ENCODE measurements at places on chromosomes 12 and 14.
A peak's percentile ranks its signal among the peaks of the same experiment; 100 is the strongest.

GRCh38 chr14:99889268-99889667 lies 96.1 kb downstream of the EML1 start:
- ATAC-seq, result no peak

DNA sequence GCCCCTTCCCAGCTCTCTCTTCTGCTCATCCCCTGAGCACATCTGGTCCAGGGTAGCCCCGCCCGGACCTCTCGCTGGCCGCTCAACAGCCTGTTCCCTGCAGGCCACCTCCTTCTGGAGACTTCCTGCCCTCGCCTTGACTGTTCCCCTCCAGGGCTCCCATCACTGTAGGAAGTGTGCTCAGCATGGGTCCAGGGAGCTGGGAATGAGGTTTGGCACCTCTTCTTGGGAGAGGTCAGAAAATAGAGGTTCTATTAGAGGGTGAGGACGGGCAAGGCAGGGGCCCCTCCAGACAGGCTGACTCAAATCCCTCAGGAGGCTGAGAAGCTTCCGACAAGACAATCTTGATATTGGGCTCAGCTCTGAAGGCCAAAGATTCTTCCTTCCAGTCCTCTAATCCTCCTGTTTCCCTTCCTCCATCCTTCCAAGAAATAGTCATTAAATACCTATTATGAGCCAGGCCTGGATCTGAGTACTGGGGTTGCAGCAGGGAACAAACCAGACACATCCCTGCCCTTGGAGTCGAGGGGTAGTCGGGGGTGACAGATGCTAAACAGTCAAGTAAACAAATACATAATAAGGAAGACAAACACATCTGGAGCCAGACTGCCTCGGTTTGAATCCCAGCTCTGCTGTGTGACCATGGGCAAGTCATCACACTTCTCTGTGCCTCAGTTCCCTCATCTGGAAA lies 30.6 kb downstream of the CMKLR1 start:
- no peak for ATAC-seq

GRCh38 chr12:57840726-57841125 lies 5.8 kb downstream of the CTDSP2 start:
- ATAC-seq, result no peak

DNA sequence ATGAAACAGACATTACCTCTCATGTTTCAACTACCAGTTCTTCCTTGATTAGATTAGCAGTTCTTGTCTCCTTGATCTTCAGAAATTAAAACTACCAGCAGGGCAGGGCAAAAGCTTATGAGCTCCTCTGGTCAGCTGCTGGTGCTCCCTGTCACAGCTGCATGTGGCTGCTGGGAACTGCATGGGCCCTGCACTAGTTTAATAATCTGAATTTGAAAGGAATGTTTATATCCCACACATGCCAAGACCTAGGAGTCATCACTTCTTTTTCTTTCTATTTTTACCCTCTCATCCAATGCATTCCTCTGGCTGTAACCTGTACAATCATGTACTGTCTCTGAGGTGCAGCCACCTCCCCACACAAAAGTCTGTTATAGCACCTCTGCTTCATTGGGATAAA lies 73.9 kb downstream of the ARMH4 start:
- ATAC-seq, result peak; percentile 56

DNA sequence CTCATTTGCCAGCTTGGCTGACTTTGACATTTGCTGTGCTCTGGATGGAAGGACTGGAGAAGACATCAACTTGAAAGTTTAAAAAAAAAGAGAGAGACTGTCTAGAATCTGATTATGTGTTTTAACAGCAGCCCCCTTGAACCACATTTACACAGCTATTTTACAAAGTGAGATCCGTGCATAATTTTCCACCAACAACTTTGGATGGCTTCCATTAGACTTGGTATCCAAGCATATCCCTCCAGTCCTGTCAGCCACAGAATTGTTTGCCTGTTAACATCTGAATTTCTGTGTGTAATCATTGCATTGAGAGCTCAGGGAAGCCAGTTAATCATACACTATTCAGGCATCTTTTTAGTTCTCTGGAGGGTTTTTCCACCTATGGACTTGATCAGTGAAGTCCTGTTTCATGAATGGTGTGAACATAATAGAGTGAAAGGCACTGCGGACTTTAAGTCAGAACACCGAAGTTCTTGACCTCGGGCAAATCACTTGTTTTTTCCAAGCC lies 93.7 kb downstream of the SAMD4A start:
- ATAC-seq, result no peak

DNA sequence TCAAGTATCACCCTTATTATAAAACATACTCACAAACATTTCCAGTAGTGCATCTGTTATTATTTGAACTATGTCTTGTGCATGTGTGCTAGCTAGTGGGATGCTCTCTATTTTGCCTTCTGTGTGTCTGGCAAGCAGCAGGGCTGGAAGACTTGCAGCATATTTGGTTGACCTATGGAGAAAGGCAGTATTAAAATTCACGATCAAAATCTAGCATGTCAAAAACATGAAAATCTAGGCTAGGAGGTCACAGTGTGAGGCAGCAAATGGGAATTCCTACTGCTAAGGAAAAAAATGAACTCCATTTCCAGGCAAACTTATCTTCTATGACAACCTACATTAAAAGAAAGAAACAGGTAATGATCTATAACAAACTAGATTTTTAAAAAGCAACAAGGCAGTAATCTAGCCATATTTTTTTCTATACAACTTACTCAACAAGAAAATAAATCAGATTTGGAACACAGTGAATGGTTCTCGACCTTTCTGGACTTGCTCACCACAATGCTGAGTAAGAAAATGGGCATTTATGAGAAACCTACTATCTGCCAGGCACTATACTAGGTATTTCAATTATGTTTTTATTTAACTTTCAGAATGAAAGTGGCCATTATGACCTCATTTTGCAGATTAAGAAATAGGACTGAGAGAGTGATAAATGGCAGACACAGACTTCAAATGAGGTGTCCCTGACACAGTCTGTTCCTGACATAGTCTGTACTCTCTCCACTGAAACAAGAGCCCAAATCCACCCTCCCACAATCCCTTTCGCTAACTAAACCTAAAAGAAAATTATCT lies 96.8 kb downstream of the TXNDC16 start:
- ATAC-seq, result peak; percentile 25

GRCh38 chr12:25938581-25938980 lies 19.9 kb upstream of the RASSF8 start:
- ATAC-seq, result no peak

DNA sequence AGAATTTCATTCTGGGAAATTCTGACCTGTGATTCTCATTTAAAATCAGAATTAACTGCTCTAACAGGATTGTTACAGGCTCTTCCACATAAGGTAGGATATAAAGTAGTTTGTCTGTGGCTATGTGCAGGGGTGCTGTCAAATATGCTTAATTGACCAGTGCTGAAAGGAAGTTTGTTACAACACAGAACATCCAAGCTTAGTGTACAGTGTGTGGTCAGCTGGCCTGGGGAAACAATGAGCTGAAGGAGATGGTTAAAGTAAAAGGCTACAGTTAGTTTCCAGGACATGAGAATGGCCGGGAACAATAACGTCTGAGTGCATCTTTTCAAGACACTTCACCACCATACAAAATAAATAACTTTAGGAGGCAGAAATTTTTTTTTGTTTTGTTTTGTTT lies 68.0 kb downstream of the PKP2 start:
- ATAC-seq, result no peak

DNA sequence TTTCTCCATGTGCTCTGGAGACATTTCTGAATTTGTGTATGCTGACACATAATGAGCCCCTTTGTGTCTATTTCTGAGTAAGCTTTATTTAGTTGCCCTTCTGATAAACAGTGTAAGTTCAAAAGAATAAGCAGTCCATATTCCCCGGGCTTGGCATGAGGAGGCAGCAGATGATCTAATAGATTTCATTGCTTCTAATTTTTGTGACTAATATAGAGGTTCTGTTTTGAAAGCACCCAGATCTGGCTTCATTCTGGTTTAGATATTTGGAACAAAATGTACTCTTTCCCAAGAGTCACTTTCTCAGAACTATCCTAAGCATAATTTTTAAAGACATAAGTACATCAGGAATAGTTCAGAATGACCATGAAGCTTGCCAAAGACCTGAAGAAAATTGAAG lies 290.9 kb downstream of the BTG1 start:
- peak; percentile 94 for ATAC-seq

DNA sequence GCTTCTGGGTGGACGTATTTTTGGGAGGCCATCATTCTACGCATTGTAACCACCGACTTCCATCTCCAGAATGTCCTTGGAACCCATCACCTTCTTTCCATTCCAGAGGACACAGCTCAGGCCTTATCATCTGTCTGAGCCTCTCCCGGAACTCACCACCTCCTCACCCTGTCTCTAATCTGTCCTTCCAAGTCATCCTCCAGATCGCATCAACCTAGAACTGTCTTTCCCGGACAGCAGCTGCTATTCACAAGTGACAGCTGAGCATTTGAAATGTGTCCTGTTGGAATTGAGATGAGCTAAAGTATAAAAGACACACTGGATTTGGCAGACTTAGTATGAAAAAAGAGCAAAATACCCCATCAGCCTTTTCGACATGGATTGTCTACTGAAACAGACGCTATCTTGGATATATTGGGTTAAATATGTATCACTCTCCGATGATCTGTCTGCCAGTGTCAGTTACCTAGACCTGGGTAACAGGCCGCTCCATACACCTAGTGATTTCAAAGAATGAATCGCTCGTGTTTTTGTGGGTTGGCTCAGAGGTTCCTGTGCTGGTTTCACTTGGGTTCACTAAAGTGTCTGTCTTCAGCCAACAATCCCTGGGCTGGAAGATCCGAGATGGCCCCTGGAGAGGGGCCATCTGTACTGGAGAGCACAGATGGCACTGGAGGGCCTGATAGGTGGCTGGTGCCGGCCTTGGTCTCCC lies 104.4 kb upstream of the RFLNA start:
- no peak for ATAC-seq

GRCh38 chr12:9724023-9724422 lies 8.9 kb downstream of the CLECL1 start:
- no peak for ATAC-seq

DNA sequence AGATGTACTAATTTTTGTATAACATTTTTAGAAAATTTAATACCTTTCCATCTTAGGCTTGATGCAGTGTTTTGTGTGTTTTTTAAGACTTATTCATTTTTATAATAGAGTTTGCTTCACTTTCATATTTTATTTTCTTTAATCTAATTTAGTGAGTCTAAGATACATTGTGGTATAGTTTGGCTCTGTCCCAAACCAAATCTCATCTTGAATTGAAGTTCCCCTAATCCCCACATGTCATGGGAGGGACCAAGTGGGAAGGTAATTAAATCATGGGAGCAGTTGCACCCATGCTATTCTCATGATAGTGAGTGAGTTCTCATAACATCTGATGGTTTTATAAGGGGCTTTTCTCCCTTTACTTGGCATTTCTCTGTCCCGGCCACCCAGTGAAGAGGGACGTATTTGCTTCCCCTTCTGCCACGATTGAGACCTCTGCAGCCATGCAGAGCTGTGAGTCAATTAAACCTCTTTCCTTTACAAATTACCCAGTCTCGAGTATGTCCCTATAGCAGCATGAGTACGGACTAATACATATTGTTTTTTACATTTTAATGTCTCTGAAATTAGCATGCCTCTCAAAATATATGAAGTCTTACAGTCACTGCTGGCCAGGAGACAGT lies 34.9 kb downstream of the GABARAPL1 start:
- ATAC-seq, result no peak

DNA sequence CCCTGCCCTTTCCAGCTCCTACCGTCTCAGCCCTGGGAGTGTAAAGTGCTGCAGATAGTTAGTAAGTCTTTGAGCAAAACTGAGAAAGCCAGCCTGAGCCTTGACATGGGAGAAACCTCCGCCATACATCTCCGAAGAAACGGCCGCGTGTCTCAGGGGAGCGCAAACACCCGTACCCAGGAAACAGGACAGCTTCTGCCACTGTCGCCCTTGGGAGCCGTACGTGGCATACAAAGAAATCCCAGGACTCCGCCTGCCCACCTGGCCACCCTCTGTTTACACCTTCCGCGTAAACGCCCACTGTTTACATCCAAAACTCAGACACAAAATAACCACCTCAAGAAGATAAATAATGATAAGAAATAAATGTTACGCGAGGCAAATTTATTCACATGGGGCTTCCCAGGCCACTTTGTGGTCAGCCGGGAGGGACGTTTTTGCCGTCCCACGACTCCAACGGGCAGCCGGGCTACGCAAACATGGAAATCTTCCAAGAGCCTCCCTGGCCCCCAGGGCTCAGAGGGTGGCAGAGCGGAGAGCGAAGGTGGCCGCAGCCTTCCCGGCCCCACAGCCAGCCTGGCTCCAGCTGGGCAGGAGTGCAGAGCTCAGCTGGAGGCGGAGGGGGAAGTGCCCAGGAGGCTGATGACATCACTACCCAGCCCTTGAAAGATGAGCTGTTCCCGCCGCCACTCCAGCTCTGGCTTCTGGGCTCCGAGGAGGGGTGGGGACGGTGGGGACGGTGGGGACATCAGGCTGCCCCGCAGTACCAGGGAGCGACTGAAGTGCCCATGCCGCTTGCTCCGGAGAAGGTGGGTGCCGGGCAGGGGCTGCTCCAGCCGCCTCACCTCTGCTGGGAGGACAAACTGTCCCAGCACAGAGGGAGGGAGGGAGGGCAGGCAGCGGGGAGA lies at the start of gene BDKRB2:
Gene BDKRB2 (plus strand): TSS at position 689 of the 908 bp plus-strand sequence. CDS start 32,269 bp downstream, outside the sequence.
- ATAC-seq, result peak; percentile 93

DNA sequence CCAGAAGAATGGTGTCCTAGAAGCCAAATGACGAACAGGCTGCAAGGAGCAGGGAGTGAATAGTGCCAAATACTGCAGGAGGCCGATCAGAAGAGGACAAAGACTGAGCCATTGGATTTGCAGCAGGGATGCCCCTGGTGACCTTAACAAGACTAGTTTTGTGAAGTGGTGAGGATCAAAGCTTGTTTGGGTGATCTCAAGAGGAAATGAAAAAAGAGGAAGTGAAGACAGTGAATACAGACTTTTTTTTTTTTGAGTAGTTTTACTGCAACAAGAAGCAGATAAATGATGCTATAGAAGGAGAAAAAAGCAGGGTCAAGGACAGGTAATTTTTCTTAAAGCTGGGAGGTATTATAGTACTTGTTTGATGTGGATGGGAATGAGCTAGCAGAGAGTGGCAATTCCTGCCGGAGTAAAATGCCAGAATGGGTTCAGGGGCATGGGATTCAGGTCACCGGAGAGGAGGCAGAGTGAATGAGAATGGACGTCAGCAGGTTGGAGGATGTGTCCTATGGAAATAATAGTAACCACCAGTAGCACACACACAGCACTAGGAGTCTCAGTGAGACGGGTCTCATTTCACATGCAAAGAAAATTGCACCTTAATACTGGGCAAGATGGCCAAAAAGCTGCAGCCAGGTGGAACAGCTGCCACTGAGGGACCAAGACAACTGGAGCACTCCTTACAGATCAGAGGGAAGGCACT lies 345.8 kb upstream of the CCDC196 start:
- no peak for ATAC-seq

Measured in gastroesophageal sphincter (tissue), 4 donors.